ENCODE measurements at places on chromosomes 12 and 14.

DNA sequence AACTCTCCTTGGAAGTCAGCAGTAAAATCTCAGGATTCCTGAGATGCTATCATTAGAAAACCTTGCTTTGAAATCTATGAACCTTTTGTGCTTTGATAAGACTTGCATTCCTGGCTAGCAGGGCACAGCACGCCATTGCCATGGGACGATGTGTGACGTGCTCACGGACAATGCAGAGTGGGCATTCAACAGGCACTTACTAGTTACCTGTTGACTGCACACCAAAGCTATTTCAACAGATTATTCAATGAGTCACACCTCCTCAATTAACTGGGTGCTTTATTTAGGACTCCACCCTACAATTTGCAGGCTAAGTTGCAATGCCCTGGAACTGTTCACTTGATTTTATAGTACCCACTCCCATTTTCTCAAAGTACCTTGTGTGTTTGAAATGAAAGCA lies 11.3 kb downstream of the NOS1 start:
- DNase-seq, result no peak

- peak; percentile 41 for DNase-seq
Observed at GRCh38 chr12:55996201-55996714, 818 bp upstream of the SUOX start.

GRCh38 chr12:26156201-26156871 lies 31.5 kb upstream of the BHLHE41 start:
- no peak for DNase-seq

DNA sequence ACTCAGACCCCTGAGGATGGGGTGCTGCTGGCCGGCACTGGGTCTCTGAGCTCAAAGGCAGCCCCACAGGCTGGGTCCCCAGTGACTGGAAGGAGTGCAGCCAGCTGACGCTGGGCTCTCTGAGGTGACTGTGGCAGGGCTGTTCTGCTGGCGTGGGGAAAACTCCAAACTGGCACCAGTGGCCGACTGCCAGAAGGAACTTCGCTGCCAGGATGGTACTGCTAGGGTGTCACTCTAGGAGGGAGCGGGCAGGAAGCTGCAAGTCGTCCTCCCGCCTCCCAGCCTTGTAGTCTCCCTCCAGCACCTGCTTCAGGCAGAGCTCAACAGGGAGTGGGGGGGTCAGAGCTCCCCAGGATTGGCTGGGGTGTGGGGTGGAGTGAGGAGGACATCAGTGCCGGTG lies 41.3 kb downstream of the CDC42BPB start:
- no peak for DNase-seq

- DNase-seq, result no peak
Observed at GRCh38 chr12:123696646-123697045, 15.5 kb upstream of the ATP6V0A2 start.

DNA sequence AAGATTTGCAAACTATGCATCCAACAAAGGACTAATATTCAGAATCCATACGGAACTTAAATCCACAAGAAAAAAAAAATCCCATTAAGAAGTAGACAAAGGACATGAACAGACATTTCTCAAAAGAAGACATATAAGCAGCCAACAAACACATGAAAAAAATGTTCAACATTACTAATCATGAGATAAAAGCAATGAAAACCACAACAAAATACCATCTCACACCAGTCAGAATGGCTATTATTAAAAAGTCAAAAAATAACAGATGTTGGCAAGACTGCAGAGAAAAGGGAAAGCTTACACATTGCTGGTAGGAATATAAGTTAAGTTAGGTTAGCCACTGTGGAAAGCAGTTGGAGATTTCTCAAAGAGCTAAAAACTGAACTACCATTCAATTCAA lies 16.2 kb downstream of the CDK17 start:
- no peak for DNase-seq

GRCh38 chr14:56182410-56182809 lies 64.2 kb downstream of the PELI2 start:
- DNase-seq, result no peak

- no peak for DNase-seq
Observed at GRCh38 chr12:32191445-32191844, 84.8 kb downstream of the BICD1 start.

GRCh38 chr14:58712357-58712756 lies 74.6 kb downstream of the DACT1 start:
- no peak for DNase-seq

- DNase-seq, result no peak
Observed at GRCh38 chr14:33781236-33781635, 169.6 kb downstream of the EGLN3 start.

DNA sequence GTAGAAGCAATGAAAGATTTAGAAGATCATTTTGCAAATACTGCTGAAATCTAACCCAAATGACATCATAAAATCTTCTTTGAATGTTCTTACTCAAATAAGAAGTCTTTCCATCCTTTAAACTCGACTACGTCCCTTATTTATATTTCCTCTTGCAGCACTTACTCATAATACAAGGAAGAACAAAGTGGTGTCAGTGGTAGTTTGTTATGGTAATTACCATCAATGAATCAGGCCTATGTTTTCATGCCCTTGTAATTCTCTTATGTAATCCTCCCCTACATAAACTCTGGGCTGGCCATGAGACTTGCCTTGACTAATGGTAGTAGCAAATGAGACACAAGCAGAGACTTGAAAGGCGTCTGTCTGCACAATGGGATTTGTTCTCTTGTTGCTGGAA lies 17.0 kb downstream of the EEA1 start:
- no peak for DNase-seq

DNA sequence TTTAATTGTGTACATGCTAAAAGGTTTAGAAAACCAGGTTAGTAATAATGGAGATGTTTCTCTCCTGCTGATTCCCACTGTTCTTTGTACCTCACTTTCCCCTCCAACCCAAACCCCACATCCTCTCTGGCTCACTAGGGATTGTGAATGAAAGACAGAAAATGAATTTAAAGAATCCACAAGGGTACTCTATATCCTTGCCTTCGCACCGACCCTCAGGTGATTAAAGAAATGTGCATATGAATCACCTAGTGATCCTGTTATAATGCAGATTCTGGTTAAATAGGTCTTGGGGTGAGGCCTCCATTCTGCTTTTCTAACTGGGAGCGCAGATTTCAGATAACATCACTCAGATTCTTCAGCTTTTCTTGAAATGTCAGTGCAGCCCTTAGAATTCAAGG lies 84.3 kb upstream of the OTX2 start:
- no peak for DNase-seq

DNA sequence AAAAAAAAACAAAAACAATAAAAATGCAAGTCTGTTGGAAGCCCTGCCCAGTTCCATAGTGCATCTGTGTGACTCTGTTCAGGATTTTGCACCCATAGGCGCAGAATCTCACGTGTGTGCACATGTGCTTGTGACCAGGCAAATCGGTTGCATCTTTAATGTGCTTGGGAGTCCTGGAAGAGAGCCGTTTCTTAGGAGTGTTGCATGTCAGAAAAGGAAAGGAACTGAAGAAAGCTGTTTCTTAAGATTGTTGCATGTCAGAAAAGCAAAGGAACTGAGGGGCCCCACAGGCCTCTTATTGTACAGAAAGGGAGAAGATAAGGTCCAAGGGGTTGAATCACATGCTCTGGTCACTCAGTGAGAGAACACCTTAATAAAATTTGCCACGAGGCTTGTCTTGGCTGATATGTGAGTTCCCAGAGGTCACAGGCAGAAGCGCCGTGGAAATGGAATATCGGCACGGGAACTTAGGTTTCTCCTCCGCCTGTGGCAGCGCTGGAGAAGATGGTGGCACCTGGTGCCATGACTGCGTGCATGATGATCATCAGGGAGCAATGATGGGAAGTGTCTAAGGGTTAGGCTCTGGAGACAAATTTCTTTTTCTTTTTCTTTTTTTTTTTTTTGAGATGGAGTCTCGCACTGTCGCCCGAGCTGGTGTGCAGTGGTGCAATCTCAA lies 90.0 kb downstream of the LRRC74A start:
- DNase-seq, result no peak

DNA sequence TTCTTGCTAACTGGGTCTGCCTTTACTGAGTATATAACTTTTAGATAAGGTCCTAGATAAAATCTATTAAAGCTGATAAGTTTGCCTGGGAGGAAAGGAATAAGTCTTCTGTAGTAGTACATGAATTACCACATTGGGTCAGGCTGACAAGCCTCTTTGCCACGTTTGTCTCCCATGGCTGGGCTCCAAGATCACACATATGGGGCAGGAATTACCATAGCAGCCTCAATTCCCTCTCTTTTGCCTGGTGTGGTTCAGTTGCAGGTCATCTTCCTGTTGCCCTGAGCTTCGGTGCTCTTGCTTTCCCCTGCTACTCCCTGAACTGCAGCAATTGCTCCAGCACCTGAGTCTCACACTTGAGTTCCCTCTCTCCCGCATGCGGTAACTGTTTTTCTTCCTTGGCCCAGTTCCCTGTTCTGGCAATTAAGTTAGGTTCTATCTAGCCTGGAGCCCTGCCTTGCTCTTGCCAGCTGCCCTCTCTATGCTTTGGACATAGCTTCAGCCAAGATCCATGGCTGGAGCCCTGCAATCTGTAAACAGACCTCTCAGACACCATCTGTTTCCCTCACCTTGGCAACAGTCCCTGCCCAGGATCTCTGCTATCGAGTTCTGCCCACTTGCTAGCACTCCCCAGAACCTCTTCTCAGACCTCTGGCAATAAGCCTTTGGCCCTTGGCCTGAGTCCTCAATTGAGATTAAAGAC lies 5.8 kb upstream of the GLT8D2 start:
- DNase-seq, result no peak

DNA sequence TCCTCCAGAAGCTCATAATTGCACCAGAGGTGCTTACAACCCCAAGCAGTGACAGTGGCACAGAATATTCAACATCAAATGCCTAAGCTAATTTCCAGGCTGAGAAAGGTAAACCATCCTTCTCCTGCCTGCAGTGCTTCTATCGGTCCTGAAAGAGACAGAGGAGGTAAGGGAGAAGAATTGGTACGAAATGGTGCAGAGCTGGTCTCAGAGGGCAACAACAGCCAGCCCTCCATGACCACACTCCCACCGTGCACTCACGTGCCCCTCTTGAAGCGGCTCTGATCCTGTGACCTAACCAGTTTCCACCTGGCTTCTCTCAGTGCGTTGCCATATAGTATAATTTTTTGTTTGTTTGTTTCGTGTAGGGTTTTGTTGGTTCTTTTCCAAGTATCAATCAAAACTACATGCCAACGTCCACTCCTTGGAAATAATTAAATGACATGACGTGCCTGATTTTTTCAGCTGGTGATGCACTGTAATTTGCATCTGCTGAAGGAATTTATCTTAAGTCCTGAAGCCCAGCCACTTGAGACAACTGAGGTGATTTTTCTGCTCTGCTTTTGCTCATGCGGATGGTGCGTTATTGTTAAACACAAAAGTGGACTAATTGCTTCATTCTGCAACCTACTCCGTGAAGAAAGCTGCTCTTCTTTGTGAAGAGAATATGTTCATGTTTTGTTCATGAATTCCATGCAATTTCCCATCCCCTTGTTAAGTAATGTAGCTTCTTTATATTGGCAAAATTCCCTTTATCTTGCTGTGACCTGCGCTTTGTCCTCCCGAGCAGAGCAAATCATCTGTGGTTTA lies 1.3 kb upstream of the ATP2A2 start:
- no peak for DNase-seq

DNA sequence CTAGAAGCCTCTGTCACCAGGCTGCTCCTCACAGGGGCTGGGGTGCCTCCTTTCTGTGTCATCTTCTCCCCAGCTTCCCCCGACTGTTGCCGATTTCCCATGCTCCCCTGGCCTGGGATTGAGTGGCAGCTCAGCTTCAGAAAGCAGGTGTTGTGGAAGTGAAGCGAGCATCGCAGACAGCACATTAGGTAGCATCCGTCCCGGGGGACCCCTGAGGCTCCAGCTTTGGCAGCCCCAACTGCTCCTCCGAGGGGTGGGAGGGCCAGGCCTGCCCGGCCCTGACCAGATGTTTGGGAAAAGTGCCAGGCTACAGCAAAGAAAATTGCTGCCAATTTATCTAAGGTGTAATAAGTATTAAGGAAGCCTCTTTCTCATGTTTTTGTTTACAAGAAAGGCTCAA lies 1045.6 kb downstream of the BCL11B start:
- DNase-seq, result no peak

DNA sequence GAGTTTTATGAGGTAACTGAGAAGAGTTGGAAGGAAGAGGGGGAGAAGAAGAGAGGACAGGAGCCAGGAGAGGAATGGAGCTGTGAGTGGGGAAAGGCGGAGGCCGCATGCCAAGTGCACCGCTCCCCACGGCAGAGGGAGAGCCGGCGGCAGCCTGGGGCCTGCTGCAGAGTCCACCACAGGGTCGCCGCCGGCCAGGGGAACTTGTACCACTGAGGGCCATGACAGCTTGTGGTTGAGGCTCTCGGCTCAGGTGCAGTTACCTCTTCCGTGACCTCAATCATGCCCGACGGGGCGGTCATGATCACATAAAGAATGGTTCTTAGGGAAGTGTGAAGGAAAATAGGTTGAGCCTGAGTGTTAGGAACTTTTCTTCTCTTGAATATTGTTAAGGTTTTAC lies 325.0 kb downstream of the SNAPC1 start:
- DNase-seq, result no peak

- DNase-seq, result no peak
Observed at GRCh38 chr12:111227476-111228420, 141.1 kb downstream of the PHETA1 start.

DNA sequence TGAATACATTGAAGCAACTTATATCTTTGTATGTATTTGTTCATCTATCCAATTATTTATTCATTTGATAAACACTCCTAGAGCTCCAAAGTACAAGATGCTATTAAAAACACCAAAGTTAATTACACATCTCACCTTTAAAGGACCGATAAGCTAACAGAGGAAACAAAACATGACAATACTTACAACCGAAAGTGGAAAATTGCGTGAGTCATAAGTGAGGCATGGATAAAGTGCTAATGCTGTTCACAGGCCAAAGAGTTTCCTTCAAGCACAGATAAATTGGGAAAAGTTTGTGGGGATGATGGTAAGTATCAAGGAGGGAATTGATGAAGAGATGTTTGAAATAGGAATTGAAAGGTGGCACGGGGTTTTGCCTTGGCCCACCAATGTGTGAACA lies 172.8 kb upstream of the KITLG start:
- DNase-seq, result no peak

DNA sequence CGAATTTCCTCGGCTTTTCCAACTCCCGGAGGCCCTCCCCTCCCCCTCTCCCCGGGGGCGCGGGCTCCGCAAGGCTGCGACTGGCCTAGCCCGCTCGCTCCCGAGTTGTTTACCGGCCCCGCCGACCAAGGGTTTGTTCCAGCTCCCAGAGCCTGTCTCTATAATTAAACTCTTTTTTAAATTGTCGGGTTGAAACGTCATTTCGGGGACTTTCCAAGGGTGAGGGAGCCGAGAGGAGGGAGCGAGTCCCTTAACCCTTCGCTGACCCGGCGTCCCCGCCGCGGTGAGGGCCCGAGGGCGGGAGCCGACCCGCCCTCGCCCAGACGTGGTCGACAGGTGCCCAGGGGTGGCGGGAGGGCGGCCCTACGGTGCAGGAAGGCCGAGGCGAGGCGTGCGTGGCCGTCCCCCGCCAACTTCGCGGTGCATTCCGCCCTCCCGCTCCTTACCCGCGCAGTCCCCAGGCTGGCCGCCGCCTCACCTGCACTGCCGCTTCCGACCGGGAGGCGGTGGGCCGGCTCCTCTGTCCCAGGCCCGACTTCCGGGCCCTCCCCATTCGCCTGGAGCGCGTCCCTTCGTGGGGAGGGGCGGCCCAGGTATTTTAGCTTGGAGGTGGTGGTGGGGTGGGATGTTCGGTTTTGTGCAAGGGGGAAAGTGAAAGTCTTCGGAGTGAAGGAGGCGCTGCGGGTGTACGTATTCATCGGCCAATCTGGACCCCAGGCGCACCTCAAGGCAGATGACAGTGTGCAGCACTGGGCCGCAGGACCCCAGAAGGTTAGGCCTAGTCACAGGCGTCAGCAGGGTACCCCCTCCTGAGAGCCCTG lies 2.9 kb upstream of the ZFP36L1 start:
- DNase-seq, result peak; percentile 70

- no peak for DNase-seq
Observed at GRCh38 chr12:30046376-30046775, 262.6 kb upstream of the TMTC1 start.

Measured in stimulated activated CD4-positive, alpha-beta T cell treated with anti-CD3 and anti-CD28 coated beads, Interleukin-15, amount 100 ng/mL, for 48 hours (primary cell).